ENCODE measurements at places on chromosomes 6 and 20. TPM values are rescaled to one million over a fixed set of nuclear protein-coding genes. Genes with fewer than 3 reads are reported as not detected.

SLC17A2 gene
- total RNA-seq, result not detected

TFAP2A gene
- not detected for total RNA-seq

PLAGL2 gene
- total RNA-seq, result 5.2 TPM

SOBP gene
- total RNA-seq, result 3.1 TPM

MOG gene
- not detected for total RNA-seq

TMEM200A gene
- 0.66 TPM for total RNA-seq

HLA-DRB5 gene
- 1.3 TPM for total RNA-seq

DNA sequence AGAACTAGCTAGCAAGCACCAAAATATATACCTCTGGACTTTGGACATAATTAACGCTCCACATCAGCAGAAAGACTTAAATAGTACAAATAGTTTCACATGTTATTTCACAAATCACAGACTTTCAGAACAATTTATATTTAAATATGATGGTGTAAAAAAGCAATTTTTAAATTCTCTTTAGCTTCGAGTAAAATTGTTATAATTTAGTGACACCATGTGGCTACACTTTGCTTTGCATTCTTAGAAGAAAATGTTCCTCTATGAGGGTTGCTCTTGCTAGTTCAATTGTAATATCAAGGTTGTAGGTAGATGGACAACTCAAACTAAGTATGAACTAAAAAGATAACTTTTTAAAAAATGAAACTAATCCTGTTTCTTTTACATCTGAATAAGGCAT, 69.0 kb downstream of the BTBD9 start:
- DNase-seq, result no peak

All from body of pancreas (tissue), 4 donors.